Frontal cortex (tissue), 4 donors: ENCODE measurements at places on chromosomes 2 and 18.

DNA sequence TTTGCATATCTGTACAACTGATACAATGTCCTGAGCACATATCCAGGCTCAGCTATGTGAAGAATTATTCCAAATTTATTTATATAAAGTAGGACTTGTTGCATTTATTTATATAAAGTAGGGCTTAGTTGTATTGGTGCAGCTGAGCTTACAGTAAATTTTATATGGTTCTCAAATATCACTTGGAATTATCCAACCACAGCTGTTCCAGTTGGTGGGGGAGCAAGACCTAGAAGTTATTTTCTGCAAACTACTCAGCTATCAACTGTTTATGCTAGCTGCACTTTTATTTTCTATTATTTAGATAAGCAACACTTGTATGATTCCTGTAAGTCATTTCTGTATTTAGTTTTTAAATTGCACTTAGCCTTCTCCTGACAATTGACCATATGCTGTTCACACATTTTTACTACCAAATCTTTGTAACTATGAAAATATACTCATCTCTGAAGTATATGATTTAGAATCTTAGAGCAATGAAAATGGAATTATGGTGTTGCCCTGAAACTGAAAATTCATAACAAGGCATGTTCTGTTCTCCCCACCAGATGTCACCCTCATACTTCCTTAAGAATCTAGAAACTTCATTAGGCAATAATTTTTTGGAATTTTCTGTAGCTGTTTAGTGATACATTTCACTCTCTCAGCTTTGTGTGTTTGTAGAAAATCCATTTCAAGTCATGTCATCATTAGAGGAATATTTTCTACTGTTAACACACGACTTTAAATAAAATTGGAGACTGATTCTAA lies 157.0 kb upstream of the CBLN2 start:
- no peak for DNase-seq

DNA sequence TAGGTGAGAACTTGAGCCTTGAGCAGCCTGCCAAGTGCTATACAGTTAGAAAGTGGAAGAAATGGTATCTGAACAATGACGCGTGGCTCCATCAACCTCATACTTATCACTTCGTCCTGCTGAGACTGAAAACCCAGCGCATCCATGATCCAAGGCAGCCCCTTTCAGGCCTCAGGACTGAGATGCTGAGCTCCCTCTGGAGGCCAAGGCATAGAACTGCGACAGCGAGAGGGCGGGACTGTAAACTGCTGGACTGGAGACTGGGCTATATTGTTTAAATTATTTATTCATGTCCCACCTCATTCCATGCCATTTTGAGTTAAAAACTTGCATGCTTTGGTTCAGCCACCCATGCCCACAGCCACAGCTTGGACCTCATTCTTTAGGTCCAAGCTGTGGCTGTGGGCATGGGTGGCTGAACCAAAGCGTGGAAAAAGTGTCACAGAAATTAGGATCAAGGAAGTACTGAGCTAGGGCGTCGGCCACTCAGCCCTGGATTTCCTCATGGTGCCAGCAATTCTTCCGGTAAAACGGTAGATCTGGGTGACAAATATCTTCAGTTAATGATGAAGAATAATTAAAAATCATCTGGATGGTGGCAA lies 195.5 kb downstream of the L3MBTL4 start:
- DNase-seq, result no peak

- DNase-seq, result no peak
These were observed 163.3 kb downstream of the SMAD7 start for GRCh38 chr18:48787203-48788151.

DNA sequence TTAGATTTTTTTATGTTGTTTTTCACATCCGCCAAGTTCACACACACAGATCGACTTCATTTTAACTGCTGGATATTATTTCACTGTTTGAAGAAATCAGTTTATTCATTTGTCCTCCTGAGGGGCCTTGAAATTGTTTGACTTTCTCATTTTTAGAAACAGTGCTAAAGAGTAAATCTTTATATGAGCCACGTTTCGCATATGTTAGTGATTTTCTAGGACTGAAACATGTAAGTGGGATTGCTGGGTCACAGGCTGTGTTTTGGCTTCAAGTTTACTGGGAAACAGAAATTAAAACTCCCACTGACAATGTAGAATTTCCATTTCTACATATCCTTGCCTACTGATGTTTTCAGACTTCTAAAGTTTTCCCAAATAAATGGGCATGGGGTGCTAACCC lies 363.8 kb downstream of the NCKAP5 start:
- DNase-seq, result no peak

DNA sequence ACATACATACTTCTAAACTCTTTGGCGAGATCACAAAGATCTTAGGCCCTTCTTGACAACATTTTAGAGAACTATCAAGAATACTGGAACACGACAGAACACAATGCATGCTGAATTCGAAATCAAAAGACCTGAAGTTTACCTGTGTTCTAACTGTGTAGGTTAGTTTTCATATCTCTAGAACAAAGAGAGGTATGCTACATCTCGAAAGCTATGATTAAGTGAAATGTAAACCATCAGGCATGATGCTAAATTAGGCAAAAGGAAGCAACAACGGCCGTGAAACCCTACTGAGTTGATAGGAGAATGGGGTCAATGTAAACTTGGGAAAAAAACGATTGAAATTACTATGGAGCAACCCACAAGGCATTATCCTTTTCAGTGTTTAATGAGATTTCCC lies 43.7 kb downstream of the IKZF2 start:
- DNase-seq, result no peak
